ENCODE measurements at places on chromosomes 13 and 19.

- DNase-seq = no peak
Measured at GRCh38 chr19:41321600-41322270, 11.8 kb downstream of the CCDC97 start.

DNA sequence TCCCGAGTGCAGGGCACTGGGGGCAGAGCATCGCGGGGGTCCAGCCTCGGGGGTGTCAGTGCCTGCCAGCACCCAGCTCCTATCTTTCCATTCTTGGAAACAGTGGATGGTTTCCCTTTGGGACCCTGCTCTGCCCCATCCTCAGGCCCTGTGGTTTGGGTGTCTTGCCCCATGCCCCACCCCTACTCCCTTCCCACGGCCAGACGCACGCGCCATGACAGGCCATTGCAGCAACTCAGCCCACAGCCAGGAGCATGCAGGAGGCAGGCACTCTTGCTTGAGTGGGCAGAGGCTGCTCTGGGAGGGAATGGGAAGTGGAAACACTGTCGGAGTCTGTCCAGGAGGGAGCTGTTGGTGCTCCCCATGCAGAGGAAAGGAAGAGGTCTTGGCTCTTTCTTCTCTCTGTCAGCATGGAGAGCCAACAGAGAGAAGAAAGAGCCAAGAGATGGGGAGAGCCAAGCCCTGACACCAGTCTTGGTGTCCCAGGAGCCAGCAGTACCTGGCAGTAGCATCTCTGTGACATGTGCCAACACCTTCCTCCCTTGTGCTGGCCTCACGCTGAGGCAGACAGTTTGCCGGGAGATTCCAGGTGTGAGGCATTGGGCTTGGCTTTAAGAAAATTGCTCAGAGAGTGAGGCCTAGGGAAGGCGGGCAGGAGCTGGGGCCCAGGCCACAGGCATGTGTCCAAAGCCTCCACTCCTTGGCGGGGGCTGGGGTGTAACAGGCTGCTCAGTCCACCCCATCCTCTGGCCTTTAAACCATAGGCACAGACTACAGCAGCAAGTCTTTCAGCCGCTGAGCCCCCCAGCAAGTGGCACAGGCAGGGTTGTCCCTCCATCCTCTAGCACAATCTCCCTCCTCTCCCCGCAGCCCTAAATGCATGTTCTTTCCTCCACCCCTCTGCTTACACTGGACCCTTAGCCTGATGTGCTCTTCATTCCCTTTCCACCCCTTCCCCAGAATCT, 86.7 kb upstream of the UQCRFS1 start:
- no peak for DNase-seq

- no peak for DNase-seq
Measured at GRCh38 chr13:60397704-60398378, 821 bp downstream of the TDRD3 start.

- DNase-seq = no peak
Measured at GRCh38 chr19:31448221-31448657, 99.0 kb upstream of the TSHZ3 start.

GRCh38 chr19:45368737-45369340, 1.5 kb downstream of the ERCC2 start:
- DNase-seq = no peak

GRCh38 chr19:10692673-10693264, 8.5 kb upstream of the QTRT1 start:
- DNase-seq = no peak

DNA sequence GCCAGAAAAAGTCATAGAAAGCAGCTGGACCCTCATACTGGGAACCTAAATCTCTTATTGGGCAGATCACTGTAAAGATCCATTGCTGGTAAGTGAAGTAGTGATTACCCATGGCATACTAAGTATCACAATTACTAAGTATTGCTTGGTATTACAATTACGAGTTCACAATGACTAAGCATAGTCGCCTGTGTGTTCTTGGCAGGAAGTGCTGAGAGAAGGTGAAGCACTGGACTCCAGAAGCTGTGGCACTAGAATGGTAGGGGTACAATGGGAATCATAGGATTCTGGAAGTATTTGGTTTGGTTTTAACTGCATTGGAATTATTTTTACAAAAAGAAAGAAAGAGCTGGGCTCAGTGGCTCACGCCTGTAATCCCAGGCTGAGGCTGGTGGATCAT, 20.3 kb downstream of the LGALS16 start:
- DNase-seq = no peak

DNA sequence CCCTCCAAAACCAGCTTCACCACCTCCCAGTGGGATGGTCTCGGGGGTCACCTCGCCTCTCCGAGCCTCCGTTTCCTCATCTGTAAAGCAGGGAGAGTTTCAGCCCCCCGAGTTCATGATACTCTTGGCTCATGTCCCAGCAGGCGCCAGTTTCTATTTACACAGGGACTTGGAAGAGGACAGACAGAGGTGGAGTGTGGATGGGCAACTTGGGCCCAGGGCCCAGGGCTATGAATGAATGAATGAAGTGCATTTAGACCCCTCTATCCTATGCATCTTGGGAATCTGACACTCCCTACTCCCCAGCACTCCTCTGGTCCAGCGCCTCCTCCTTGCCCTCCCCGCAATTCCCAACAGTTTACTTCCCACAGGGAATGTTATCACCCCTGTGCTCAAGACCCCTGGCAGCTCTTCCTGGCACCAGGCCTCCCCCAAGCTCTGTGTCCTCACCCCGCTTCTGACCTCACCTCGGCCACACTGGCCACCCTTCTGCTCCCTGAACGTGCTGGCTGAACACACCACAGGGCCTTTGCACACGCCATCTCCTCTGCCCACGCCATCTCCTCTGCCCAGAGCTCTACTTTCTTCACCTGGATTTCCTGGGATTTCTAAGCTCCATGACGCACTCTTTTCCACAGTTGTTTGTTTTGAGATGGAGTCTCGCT, 4.9 kb upstream of the C2CD4C start:
- no peak for DNase-seq

DNA sequence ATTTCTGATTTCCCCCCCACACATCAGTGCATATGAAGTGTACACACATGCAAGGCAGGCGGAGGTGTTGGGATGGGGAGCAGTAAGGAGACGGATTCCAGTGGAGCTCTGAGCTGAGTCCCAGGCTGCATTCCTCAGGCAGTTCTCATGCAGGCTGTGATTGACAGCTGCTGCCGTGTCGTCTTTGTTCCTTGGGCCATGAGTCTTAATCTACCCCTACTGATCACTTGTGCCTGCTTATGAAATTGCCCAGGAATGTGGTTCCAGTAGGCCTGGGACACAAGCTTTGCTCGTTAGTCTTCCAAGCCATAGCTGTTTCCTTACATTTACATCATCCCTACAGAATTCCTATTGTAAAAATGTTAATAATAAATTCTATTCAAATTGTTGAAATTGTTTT, 1241.9 kb downstream of the UQCRFS1 start:
- no peak for DNase-seq

GRCh38 chr19:5789351-5789761, 1.6 kb downstream of the DUS3L start:
- DNase-seq = no peak

GRCh38 chr19:55540619-55541018, 3.7 kb upstream of the SBK2 start:
- DNase-seq = no peak

DNA sequence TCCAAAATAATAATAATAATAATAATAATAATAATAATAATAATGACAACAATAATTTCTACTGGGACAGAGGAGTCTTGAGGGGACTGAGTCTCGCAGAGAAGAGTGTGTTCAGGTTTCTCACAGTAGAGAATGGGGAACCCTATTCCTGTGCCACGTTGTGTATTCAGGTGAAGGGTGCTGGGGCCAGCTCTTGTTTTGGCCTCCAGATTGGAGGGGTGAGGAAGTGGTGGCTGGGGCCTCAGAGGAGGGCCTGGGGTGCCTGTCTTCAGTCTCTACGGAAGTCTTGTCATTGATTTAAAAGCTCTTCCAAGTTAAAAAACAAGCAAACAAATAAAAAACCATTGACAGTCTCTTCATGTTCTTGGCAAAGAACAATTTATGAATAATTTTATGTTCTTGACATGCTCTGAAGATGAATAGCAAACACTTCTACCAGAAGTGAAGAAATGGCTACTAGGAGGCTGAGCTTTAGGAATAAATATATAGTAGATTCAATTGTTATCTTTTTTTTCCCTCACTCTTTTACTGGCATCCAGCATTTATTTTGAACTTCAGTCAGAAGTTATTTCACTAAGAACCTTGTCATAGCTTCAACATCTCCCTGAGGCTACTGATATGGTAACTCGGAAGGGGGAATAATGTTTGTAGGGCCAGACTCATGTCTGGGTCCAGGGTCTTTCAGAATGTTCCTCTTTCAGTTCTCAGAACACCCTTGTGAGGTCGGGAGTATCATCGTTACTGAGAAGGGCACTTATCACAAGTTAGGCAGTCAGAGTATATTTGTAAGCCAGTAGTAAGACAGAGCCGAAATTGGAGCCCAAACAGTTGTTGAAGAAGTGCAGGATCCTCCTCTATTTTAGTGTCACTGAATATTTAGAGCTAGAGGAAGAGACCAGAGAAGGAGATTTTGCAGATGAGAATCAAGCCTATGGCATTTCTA, 13.1 kb downstream of the LRCH1 start:
- no peak for DNase-seq

DNA sequence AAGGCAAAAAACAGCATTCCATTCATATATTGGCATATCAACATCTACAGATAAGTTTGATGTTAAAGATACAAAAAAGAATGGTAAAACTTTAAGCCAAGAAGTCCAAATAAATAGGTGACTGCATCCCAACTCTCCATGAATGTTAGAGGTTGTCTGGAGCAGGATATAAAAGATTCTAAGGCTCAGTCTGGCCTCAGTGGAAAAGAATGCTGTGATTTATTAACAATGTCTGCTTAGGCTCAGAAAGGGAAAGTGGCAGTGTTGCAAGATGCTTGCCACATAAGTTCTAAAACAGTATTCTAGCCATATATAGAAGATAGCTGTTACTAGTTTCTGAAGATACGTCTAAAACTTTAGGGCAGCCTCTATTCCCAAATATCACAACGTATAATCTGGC, 179.8 kb upstream of the NBEA start:
- DNase-seq = no peak

DNA sequence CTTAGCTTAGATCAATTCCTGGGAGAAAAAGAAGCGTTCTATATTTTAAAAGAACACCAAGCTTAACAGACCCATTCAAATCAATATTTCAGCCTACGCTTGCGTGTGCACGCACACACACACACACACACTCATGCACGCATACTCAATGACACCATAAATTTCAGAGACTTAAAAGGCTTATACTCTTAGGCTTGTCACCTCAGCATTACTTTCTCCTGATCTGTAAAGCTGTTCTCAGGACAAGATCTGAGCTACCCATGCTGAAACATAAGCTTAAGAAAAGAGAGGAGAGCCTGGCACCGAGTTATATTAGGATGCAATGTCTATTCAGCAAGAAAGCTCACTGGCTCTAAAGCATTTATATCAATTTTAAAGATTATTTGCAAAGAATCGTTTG, 368.5 kb downstream of the FGF14 start:
- DNase-seq = no peak

GRCh38 chr19:12967907-12968306, 1.5 kb upstream of the DAND5 start:
- no peak for DNase-seq

DNA sequence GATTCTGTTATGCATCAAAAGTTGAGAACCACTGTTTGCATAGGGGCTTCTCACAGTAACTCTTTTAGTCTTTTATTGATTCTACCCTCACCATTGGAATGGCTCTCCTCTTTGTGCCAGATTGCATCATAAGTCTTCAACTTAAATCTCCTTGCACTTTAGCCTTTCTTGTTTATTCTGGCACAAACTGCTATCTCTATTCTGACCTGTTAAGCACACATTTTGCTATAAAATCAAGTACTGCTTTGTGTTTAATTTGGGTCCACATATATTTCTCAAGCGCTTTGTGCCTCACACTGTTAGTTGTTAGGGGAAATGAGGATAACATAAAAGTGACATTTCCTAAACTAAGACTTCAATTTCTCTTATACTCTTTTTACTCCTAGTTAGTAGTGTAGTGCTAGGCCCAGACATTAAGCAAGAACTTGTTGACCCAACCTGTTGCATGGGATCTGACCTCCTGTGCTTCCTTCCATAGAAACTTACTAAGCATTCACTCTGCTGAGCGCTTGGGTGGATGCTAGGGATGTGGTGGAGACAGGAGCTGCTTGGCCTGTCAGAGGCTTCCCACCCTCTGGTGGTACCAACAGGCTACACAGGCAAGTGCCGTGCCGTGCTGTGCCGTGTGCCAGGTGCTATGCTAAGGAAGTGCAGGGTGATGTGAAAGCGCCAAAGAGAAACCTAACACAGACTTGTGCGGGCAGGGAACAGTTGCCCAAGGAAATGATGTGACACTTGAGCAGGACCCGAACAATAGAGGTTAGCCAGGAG, 1.2 kb downstream of the UTP14C start:
- DNase-seq = no peak

DNA sequence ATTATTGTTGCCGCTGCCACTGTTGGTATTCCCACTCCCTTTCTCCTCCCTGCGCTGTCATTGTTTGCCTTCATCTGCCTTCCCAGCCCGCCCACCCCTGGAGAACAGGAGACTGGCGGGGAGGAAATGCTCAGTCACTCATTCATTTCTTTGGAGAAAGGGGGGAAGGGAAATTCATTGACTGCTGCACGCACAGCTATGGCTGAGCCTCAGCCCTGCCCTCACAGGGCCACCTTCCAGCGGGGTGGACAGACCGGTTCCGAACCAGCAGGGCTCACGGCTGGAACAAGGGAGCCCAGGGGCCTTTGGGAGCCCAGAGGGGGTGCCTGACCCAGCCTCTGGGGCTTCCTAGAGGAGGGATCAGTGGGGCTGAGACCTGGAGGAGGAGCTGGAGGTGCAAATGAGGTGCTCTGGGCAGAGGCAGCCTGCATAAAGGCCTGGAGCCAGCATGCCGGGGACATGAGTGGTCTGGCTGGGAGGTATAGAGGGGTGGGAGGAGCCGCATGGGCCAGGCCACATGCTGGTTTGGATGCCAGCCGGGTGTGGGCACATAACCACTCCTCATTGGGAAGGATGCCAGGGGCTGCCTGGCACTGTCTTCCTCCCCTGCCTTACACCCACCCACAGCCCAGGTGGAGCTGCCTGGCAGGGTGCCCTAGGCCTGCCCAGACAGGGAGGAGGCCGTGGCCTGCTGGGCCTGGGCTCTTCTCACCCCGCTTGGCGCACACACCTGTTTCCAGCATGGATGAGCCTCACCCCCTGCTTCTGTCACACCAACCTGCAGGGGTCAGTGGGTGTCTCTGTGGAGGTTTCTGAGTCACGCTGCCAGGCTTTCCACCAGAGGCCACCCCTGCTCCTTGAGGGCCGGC, 26.8 kb downstream of the PPP5C start:
- no peak for DNase-seq

GRCh38 chr13:25912961-25913360, 138.9 kb downstream of the SHISA2 start:
- no peak for DNase-seq

All from naive thymus-derived CD8-positive, alpha-beta T cell (primary cell).